Activated CD4-positive, alpha-beta T cell treated with anti-CD3 and anti-CD28 coated beads for 4 hours (primary cell): ENCODE measurements at places on chromosomes 1 and 21.

DNA sequence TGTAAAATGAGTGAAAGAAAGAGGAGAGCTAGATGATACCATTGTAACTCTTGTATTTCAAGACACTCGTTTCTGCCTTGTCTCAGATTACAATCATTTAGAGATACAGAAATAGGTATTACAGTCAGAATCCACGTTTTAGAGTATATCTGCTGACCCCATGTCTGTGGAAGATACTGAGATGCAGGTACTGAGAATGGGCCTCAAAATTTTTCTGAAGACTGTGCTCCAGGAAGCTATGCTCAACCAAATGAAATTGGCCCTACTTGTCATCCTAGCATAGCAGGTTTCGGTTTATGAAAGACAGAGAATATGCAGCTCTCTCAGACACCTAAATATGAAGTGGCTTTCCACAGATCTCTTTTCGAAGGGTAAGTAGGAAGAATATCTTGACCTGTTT, 6.0 kb upstream of the WARS2 start:
- no peak for DNase-seq

GRCh38 chr1:213987927-213988506, at the start of gene PROX1:
PROX1 (plus strand) TSS chr1:213987973; CDS start chr1:213996536, 8,563 bp downstream.
- peak; percentile 27 for DNase-seq

DNA sequence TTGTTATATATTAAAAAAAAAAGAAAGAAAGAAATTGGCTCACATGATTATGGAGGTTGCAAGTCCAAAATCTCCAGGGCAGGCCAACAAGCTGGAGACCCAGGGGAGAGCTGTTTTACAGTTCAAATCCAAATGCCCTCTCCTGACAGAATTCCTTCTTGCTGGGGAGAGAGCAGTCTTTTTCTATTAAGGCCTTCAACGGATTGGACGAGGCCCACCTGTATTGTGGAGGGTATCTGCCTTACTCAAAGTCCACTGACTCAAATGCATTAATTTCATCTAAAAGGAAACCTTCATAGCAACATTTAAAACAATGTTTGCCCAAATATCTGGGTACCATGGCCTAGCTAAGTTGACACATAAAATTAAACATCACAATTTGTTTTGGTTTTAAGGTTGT, 56.9 kb upstream of the TRIM67 start:
- no peak for DNase-seq

DNA sequence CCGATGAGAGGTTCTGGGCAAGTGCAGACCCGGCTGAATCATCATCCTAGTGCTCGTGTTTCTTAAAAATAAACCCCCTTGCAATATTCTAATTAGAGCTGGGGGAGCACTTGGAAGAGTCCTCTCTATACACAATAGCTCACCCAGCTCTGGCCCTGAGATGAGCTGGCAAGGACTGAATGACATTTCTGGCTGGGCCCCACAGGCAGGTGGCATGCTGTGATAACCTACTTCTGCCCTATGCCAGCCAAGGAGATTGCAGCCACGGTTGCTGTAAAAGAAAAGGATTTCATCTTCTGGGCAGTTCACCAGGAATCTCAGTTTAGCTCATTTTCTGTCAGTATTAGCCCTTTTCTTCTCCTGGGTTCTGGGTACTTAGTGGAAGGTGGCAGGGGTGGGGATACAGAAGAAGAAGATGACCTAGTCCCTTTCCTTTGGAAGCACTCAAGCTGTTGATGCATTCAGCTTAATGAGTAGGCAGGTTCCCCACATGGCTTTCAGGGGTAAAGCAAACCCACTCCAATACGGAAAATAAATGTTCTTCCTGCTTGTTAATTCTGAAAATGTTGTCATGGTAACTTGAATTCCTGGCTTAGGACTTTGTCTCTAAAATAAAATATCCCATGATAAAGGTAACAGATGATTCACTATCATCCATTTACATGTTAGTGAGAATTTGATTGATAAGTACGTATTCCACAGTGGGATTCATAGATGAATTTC, 32.2 kb downstream of the VASH2 start:
- no peak for DNase-seq

DNA sequence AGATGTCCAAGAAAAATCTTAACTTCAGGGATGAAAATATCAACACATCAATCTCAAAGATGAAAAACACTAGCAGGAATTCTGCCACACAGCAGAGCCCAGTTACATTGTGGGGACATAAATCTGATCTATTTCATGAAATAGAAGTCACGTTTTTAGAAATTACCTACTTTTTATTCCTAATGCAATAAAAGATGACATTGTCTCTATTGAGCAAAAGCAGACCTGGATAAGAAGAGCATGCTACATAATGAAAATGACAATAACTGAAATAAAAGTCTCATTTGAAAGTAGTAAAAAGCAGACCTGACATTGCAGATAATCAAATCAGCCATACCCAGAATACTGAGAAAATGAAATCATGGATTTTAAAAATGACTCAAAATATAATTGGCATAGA, 156.8 kb downstream of the NTNG1 start:
- DNase-seq = no peak
